ENCODE measurements at places on chromosomes 3 and 15.

DNA sequence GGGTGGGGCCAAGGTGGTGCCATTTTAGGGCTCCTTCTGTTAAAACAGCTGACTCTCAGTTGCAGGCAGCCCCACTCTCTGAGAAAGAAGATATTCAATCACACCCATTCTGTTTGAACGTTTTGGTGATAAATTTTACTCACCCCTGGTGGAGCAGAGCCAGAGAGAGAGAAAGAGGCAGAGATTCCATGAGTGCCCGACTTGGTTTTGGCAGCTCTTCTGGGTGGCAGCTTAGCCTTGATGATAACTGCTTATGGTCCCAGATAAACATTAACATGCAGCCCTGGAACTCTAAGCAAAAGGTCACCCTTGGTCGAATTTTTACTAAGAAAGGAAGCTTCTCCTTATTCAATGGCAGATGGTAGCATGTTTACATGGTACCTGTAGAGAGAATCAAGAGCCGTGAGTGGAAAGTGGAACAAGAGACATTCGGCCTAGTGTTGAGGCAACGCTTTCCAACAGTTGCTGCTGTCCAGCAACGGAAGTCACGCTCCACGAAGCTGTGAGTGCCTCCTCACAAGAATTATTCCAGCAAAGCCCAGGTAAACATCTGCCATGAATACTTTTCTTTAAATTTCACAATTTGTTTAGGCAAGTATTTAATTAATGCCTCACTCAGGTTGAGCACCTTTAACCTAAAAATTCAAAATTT is 530.6 kb upstream of the ROBO2 start:
- DNase-seq = no peak

DNA sequence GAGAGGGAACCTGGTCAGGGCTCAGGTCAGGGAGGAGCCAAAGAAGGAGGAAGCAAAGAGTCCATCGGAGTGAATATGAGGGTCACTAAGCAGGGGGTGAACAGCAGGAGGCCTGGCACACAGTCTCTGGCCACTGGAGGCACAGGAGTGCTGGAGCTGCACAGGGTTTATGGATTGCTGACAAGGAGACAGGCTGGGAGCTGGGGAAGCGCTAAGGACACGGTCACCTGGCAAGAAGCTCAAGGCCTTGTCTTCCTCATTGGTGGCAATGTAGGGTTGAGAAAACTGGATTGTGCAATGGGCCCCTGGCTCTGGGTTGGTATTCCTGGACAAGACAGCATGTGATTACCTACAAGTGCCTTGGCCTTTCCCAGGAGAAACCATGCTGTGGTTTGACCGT is 5.8 kb upstream of the CAMP start:
- DNase-seq = no peak

- no peak for DNase-seq
Observed at GRCh38 chr15:96037584-96037983, 292.9 kb upstream of the NR2F2 start.

DNA sequence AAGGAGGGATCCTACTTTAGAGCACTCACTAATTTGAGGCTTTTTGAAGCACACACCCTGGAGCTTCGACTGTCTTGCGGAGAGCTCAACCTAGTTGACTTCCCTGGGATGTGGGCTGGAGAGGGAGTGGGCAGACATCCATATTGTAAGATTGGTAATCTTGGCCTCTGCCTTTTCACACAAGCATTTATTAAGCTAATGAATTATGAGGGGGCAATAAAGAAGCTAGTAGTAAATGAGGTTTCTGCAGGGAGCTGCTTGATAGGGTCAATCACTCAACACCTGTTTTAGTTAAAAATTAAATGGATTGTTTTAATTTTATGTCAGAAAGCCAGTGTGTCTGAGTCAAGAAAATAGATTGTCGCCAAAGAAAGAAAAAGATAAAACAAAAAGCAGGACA is 76.3 kb downstream of the PDZRN3 start:
- DNase-seq = no peak

DNA sequence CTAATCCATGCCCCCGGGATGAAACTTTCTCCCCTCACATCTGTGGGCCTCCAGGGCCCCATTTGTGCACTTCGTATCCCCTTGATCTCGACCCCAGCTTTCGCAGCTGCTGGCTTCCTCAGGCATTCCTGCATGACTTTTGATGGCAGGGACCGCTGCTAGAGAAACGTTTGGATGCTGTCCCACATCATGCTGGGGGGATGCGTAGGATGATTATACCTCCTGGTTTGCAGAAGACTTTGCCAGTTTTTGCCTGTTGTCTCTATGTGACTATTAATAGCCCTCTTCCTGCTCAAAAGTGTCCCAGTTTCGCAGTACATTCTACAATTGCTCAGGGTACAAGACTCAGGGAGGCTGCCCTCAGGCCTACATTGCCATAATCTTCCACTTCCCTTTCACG is 10.4 kb upstream of the KCNAB1 start:
- DNase-seq = no peak

GRCh38 chr15:87038404-87038803 is 958.7 kb downstream of the AGBL1 start:
- no peak for DNase-seq

GRCh38 chr3:156803952-156804741 is 22.0 kb upstream of the LEKR1 start:
- no peak for DNase-seq

- DNase-seq = no peak
Observed at GRCh38 chr3:151775314-151776258, 38.3 kb upstream of the AADAC start.

- DNase-seq = no peak
Observed at GRCh38 chr3:38545550-38545949, 49.4 kb downstream of the EXOG start.

DNA sequence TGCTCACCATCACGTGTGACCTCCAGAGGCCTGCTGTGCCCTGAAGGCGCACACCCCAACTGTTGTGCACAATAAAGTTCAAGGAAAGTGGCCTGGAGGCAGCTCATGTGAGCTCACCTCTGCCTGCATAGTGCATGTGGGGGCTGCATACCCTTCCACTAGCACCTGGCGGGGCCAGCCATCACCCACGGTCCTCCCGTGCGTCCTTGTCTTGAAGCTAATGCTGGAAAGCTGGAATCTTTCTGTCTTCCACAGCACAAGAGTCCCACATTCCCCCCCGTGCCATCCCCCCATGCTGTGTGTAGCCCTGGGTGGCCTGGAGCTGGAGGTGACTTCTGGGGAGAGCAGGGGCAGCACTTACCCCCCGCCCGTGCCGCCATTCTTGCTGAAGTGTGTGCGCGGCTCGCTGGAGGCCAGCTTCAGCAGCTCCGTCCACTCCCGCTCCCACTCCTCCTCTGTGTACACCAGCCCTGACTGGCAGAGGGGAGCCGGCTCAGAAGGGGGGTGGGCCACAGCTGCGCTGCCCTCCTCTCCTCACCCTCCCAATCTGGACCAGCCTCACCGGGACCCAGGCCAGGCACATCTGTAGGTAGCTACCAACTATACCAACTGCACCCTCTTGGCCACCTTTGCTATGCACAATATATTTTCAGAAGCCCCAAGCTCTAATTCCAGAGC is 199.5 kb downstream of the KLF13 start:
- DNase-seq = no peak

GRCh38 chr3:176927280-176927679 is 270.0 kb downstream of the TBL1XR1 start:
- no peak for DNase-seq

- no peak for DNase-seq
Observed at GRCh38 chr15:73851689-73852088, 21.7 kb upstream of the TBC1D21 start.

- no peak for DNase-seq
Observed at GRCh38 chr15:64004056-64004455, 42.2 kb downstream of the DAPK2 start.

DNA sequence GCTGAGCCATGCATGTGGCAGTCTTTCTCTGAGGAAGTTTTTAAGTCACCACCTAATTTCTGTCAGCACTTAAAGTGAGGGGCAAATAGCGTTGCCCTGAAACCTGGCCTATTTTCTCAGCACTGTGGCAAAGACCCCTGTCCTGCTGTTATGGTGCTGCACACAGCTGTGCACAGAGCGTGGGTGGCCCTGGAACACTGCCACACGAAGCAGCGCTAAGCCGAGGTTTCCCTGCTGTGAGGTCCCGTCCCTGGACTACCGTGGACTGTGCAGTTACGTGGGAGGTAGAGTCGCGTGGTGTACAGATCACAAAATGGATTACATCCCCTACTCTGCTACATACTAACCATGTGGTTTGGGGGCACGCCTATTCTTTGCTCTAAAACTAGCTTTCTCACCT is 101.6 kb upstream of the NR2E3 start:
- DNase-seq = no peak

DNA sequence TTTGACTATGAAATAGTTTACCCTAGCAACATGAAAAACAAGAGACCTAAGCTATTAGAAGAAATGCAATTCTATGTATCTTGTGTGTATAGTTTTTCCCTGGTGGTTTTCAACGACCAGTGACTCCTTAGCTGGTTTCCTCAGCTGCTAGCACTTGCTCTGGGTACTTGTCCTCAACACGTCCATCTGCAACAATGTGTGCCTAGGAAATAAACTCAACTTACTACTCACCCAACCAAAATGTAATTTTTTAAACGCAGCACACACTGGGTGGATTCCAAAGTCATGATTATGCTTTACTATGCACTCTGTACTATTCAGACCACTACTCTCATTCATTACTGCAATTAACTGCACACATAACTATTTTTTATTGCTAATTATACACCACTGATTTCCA is 31.0 kb downstream of the CPA3 start:
- DNase-seq = no peak

GRCh38 chr15:84833447-84834228 is 16.5 kb downstream of the ALPK3 start:
- no peak for DNase-seq

Measured in GOT3 (cell line).